ENCODE measurements at places on chromosomes 13 and 19.

DNA sequence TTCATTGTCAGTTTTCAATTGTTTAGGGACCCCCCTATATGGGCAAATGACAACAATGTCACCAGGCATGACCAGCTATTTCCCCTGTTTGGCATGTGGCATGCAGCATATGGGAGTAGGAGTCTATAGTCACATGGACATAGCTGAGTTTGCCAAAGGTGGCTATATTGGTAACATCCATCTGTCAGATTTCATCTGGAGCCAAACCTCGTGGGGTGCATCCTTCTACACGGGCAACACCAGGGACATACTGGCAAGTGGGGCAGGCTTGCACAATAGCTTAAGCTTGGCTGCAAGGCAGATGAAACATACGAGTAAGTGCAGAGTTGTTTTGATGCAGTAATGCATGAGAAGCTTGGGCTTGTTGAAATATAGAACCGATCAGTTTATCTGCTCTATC is 24.5 kb upstream of the ZNF816 start:
- DNase-seq: no peak

- peak; percentile 64 for DNase-seq
Observed at GRCh38 chr13:32824061-32824460, 192.2 kb upstream of the KL start.

GRCh38 chr13:66273011-66273410 is 957.1 kb downstream of the PCDH9 start:
- no peak for DNase-seq

DNA sequence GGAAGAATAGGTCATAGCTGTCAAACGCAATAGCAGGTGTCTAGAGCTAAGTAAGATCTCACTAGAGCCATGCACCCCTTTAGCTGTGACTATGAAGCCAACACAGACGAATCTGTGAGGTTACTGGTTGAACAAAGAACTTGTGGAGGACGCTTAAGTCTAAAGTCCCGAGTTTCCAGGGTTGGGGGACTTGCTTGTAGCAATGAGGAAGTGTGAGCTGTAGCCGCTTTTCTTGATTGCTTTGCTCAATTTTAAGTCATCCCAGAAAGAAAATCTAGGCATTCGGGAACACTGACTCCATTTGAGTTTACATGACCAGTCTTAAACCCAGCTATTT is 1.6 kb downstream of the GPC5 start:
- no peak for DNase-seq

- DNase-seq: peak; percentile 27
Observed at GRCh38 chr19:19873381-19873780, 7.7 kb downstream of the ZNF253 start.

DNA sequence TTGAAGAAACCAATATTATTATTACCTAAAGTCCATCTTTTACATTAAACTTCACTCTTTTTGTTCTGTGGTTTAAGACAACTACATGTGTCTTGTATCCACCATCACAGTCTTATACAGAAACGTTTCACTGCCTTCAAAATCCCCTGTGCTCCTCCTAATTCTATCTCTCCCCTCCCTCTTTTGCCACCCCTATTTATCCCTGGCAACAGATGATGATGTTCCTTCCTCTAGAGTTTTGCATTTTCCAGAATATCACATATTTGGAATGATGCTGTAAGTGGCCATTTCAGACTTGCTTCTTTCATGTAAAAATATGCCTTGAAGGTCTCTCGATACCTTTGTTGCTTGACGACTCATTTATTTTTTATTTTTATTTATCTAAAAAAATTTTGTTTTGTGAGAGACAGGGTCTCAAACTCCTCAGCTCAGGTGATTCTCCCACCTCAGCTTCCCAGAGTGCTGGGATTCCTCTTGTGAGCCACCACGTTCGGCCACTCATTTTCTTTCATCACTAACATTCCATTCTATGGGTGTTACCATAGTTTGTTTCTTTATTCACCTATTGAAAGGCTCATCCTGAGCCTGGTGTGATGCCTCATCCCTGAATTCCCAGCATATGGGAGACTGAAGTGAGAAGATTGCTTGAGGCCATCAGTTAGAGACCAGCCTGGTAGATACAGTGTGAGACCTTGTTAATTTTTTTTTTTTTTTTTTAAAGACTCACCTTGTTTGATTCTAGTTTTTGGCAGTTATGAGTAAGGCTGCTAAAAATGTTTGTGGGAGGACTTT is 8.4 kb downstream of the ZNF763 start:
- no peak for DNase-seq

- DNase-seq: no peak
Observed at GRCh38 chr19:19140476-19140875, 2.2 kb upstream of the TMEM161A start.

DNA sequence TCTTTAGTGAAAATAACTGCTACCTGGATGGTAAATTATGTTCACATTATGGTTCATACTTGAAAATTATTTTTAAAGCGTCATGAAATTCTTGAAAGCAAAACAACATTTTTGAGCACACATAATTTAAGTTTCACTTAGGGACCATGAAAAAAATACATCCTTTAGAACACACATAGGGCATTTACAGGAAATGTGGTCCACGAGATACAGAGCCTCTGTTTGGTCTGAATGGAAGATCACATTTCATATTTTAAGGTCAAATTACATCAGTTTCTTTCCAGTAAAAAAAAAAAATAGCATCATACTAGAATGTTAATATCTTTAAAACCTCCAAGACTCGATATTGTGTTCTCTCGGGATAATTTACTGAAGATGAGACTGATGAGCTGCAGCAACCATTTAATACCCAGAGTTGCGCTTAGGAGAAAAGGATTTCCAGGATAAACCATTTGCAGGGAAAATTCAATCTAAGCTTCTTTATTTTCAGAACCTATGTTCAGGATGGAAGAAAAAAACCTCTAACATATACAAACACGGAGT is 720.7 kb downstream of the DIAPH3 start:
- DNase-seq: no peak

DNA sequence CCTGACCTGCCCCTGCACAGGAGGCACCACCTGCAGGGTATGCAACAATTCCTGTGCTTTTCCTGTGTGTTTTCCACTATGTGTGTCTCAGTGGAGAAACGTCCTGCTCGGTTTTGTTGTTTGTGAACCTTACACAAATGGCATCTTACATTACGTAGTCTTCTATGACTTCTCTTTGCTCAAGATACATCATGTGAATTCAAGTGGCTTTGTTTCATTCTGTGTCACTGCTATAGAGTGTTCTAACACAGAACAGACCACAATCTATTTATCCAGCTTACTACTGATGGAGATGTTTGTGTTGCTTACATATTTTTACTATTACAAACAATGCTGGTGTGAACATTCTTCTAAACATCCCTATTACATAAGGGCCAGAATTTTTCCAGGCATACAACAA is 97.7 kb downstream of the ANKRD10 start:
- DNase-seq: no peak

DNA sequence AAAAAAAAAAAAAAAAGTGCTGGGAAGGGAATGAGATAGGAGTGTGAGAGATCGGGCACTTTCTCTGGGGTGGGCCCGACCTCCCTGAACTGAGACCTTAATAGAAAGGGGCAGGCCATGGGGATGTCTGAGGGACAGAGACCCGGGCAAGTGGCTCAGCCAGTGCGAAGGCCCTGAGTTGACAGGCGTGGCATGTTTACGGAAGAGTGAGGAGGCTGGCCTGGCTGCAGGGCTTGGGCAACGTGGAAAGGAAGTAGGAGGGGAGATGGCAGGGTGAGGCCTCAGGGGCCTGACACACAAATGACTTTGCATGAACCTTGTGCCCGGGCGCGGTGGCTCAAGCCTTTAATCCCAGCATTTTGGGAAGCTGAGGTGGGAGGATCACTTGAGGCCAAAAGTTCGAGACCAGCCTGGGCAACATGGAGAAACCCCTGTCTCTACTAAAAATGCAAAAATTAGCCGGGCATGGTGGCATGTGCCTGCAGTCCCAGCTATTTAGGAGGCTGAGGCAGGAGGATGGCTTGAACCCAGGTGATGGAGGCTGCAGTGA is 13.9 kb downstream of the FCHO1 start:
- DNase-seq: peak; percentile 67

DNA sequence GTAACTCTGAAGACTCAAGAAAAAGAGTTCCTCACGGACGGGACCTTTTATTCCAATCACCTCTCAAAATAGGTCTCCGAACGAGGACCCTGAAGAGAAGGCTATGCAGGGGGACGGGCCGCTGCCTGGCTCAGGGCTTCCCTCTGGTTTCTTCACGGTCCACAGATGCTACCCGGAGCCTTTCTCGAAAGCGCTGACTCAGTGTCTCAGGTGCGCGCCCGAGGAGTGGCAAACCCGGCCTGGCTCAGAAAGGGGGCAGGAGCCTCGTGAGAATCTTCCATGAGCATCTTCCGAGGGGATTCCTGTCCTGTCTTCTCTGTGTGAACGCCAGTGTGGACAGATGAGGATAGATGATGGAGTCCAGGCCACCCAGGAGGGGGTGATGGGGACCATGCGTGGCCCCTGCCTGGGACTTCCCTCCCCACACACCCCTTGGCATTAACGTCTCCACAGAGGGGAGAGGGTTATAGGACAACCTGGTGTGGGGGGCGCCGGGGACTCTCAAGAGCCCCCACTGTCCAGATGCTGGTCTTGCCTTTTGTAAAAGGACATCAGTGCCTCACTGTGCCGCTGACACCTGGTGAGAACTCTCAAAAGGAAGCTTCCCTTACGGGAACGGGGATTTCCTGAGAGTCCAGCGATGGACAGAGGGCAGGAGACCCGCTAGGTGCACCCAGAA is 16.5 kb downstream of the LSM4 start:
- DNase-seq: no peak

GRCh38 chr13:98284679-98285078 is 107.6 kb upstream of the RNF113B start:
- DNase-seq: no peak

GRCh38 chr13:78595495-78596398 is 7.6 kb downstream of the POU4F1 start:
- peak; percentile 13 for DNase-seq

- DNase-seq: no peak
Observed at GRCh38 chr13:39266426-39266825, 228.2 kb downstream of the NHLRC3 start.

DNA sequence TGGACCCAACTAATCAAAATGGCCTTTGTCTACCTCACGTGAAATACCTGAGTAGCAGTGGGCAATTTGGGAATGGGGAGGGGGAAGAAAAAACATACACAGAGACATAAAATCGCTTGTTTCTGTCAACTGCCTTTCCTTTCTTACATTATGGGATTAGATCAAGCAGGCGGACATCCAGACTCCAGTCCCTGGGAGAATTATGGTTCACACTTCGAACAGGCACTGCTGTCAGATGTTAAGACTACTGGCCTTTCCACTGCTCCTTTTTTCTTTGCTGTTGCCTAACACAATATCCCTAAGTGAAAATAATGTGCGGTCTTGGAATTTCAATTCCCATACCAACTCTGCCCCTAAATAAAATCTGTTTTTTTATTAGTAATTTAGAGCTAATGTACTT is 1719.7 kb upstream of the SLC10A2 start:
- DNase-seq: no peak

GRCh38 chr19:38869160-38869835 is 8.8 kb downstream of the RINL start:
- no peak for DNase-seq

DNA sequence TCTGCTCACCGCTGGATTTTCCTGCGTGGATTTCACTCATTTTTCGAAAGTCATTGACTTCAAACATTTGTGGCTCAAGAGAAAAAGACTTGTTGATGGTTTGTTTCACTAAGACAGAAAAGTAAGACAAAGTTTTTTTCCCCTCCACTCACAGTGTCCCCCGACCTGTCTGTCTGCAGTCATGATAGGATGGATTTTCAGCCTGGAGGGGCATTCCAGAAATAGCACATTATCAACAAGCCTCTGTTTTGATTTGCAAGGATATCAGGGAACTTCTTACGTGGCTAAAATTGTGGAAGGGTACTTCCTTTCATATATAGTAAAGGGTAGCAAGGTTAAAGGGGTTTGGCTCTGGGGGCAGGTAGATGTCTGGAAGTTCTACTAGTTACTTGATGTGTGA is 11.8 kb downstream of the SOX21 start:
- no peak for DNase-seq

- DNase-seq: no peak
Observed at GRCh38 chr13:40666933-40667621, 636 bp upstream of the FOXO1 start.

DNA sequence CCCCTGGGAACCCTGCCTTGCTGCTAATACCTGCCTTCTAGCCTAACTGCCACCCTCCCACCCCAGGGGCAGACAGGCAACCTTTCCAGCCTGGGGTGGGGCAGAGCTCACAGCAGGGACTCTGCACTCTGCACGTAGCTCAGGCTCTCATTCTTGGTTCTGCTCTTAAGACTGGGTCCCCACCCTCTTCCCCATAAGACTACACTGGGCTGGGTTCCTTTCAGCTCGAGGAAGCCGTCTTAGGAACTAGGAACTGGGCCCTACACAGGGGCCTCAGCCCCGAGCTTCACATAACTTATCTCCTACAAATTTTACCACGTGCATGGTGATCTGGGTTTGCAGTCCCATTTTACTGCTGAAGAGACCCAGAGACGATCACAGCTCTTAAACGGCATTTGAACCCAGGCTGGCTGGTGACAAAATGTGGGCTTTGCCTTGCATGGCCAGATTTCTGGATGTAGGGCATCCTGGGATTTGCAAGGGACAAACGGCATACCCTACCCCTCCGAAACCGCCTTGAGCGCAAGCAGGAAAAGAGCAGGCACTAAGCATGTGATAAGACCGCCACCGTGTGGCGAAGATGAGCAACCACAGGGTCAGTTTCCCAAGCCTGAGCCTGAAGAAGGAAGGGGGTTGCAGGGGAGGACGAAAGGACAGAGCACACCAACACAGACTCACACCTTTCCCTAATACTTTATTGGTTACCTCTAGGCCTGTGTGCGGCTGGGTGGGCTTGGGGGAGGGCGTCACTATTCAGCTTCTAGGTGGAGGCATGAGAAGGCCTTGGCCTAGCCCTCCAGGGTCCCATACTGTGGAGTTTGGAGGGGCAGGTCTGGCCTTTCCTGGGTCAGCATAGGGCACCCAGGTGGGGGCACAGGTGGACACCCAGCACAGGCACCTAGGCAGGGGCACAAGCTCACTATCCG is 5.1 kb downstream of the JUNB start:
- DNase-seq: peak; percentile 77

DNA sequence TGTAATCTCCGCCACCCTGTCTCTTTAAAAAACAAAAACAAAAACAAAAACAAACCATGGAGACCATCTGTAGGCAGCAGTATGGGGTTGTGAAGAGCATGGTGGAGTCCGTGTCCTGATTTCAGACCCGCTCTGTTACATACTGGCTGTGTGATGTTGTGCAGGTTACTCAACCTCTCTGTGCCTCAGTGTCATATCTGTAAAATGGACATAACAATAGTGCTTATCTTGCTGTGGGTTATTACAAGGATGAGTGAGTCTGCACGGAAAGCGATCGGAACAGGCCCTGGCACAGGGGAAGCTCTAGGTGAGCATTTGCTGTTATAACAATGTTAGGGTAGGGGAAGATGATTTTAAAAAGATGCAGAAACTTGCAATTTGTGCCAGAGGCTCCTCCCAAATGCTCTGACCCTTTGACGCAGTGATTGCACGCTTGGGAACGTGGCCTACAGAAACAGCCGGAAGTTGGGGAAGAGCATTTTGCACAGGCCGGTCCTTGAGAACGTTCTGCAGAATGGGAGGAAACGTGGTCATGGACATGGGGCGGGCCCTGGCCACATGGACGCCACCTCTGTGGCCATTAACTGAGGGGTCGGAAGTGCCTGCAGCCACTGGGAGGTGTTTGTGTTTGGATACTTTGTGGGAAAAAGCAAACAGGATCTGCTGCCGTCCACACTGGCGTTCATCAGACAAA is 15.7 kb upstream of the SELENOW start:
- DNase-seq: no peak

GRCh38 chr19:5850743-5851293 is 431 bp downstream of the FUT3 start:
- peak; percentile 25 for DNase-seq
